ENCODE measurements at places on chromosomes 7 and 10.

- no peak for DNase-seq
These were observed 147.3 kb downstream of the ZNF33B start for GRCh38 chr10:42491001-42491592.

DNA sequence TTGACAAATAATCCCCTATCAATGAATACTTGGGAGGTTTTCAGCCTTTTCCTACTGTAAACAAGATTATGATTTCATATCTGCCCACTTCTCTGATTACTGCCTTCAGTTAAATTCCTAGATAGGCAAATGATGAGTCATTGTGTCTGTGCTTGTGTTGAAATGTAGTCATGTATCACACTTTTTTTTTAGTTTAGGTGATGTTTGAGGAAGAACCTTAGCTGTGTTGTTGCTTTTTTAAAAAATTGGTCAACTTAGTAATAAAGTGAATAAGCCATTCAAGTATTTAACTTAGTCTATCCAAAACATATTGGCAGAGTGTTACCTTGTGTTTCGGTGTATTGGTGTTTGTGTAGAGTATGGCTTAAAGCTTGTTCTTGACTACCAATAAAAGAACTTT is 60.0 kb downstream of the WAC start:
- DNase-seq, result peak; percentile 70

DNA sequence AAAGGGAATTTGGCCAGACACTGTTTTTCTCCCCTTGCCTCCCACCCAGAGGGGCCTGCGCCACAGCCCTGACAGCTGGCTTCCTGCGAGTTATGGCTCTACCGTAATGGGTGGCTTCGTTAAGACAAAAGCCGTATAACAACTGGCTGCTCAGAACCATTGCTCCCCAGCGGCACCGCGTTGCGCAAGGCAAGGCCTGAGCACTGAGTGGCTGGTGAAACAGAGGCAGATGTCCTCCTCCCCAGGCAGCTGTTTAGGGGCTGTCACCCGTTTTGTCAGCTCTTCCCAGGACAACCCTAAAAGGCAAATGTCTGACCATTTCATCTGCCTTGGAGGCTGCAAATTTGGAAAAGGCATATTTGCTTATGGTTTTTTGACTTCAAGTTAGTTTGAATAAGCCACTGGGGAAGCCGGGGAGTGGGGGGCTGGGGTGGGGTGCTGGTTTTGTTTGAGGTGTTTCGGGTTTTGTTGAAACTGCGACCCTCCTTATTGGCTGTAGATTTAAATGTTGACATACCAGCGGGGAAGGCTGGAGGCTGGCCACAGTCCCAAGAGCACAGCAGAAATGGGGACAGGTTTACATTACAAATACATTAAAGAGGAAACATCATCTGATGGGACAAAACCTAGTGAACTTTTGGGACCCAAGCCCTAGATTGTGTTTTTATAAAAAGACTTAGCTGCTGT is 681 bp upstream of the SPOCK2 start:
- DNase-seq, result peak; percentile 25

DNA sequence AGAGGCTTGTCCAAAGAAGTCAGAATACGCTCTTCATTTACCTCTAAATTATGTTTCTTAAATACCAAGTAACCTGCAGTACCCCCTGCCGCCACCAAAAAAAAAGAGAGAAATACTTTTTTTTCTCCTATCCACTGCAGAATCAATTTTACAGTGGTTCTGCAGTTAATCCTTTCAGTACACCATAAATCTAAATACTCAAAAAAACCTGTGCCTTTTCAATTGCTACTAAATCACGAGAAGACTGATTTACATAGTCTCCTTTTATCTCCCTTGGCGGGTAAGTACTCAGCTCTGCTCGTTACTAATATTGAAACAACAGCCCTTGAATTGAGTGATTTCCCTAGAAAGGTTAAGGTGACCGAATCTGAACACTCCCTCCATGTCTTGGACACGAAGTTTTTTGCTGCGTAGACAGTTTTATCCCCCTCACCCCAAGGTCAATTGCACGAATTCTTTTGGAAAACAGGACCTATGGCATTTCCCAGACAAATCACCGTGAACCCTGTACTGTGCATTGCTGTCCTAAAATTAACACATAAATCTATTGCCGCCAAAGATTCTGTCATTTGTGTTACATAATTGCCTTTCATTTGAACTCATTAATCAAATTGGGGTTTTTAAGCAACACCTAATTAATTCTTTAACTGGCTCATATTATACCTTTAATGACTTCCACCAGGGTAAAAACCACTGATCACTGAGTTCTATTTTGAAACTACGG is 512 bp upstream of the VIM start:
- DNase-seq, result peak; percentile 68

DNA sequence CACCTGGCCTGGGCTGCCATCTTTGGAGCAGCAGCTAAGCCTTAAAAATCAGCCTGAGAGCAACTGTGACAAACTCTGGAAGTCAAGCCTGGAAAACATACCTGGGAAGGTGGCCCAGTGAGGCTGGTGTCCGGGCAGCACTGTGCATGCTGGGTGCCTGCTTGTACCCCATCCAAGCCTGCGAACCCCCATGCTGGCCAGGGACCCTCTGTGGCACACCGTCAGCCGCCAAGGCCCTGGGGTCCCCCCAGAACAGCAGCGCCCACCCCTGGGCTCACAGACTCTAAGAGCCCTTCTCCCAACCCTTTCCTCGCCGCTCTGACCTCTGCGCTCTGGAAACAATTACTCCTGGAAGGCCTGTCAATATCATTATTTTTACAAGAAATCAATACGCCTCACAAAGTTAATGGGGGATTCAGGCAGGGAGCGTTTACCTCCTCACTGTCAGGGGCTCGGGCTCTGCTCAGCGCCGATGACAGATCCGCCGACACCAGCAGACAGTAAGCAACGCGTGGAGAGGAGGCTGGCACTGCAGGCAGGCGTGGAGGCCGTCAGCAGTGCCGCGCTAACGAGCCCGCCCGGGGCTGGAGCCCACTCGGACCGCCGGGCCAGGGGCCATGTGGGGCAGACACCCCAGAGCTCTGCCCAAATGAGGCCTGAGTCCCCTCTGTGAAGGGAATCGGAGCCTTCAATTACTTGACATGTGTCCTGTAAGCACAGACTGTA is 54.4 kb downstream of the EBF3 start:
- no peak for DNase-seq

GRCh38 chr7:100968650-100969049 is 715 bp upstream of the MUC12 start:
- no peak for DNase-seq

DNA sequence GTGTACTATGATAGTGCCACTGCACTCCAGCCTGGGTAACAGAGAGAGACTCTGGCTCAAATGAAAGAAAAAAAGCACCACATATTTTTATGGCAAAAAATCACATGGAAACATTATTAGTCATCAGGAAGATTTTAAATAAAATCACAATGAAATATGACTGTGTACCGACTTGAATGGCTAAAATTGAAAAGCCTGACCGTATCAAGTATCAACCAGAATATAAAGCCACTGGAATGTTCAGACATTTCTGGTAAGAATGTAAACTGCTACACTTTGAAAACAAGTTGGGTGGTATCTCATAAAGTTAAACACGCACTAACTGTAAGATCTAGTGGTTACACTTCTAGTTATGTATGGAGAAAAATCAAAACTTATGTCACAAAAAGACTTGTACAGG is 306.7 kb upstream of the MBL2 start:
- no peak for DNase-seq
